ENCODE measurements at places on chromosomes 16 and 17. TPM values are rescaled to one million over a fixed set of nuclear protein-coding genes. Genes with fewer than 3 reads are reported as not detected.

ZBTB4 gene
- 39.2 TPM for total RNA-seq

MYL11 gene
- not detected for total RNA-seq

GJC1 gene
- 40.1 TPM for total RNA-seq

C16orf89 gene
- total RNA-seq: 3.0 TPM

MARVELD3 gene
- not detected for total RNA-seq

TBC1D10B gene
- total RNA-seq: 42.3 TPM

ZNF205 gene
- 16.0 TPM for total RNA-seq

GFAP gene
- 0.59 TPM for total RNA-seq

DBNDD1 gene
- total RNA-seq: 1.9 TPM

CRHR1 gene
- not detected for total RNA-seq

HOXB9 gene
- not detected for total RNA-seq

Data from smooth muscle cell of the pulmonary artery (primary cell).